Ammon's horn (tissue), 1 donor: ENCODE measurements at places on chromosomes 7 and 10.

- DNase-seq, result peak; percentile 95
These were observed at the start of gene TMEM273 for GRCh38 chr10:49187950-49188761. TSS of gene TMEM273 (minus strand) at chr10:49188391. CDS start at chr10:49188336, 55 bp downstream.

DNA sequence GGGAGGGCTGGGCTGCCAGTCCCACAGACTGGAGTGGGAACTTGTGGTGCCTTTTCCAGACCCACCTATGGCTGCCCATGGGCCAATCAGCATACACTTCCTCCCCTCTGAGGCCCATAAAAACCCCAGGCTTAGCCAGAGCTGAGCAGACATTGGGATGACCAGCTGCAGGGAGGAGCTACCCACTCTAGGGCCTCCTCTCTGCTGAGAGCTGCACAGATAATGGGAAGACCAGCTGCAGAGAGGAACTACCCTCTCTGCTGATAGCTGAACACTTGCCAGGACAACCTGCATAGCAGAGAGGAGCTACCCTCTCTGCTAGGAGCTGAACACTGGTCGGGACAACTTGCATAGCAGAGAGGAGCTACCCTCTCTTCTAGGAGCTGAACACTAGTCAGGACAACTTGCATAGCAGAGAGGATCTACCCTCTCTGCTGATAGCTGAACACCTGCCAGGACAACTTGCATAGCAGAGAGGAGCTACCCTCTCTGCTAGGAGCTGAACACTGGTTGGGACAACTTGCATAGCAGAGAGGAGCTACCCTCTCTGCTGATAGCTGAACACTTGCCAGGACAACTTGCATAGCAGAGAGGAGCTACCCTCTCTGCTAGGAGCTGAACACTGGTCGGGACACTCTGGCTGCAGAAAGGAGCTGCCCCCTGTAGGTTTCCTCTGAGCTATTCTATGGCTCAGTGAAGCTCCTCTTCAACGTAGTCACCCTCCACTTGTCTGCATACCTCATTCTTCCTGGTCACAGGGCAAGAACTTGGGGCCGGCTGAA, 88.3 kb upstream of the CACUL1 start:
- DNase-seq, result no peak

DNA sequence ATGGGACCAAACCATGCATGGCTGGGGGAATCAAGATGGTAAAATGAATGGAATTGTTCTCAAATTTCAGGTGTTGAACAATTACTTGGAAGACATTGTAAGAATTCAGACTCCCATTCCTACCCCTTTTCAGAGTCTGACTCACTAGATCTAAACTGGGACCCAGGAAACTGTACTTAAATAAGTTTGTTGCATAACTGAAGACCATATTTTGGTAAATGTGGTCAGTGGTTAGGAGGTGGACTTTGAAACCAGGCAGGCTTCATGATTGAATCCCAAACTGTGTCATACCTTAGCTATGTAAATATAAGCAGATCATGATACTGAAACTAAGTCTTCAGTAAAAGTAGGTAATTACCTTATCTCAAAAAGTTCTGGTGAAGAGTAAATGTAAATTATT, 41.7 kb downstream of the ZWINT start:
- no peak for DNase-seq

DNA sequence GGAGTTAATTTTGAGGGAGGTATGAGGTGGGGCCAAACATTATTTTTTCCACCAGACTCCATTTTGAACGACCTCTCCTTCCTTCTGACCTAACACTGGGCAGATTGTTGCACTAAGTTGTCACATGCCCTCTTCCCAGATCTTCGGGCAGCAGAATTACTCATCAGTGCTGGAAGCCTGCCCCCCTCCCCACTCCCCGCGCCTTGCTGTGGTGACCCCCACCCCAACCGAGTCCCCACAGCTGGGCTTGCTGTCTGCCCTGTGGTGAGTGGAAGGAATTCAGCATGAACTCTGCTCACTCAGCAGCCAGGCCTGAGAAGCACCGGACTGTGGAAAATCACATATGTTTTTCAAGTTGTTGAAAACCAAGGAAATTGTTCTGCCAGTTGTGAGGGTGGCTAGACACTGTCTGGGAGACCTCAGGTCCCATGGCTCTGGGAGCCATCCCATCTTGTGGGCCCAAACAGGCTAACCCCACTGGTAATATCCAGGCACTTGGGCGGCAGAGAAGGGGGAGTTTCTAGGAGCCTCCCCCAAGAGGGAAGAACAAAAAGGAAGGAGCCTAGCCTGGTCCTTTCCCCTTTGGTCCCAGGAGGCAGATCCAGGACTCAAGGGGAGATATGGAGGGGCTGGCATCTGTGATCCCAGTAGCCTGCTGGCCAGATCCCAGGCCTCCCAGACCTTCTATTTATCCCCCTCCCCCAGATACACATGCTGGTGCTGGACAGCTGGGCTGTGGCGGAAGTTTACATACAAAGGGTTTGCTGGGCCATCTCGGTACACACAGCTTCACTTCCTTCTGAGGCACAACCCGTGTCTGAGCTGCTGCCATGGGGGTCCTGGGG, 3.5 kb upstream of the AEBP1 start:
- no peak for DNase-seq

DNA sequence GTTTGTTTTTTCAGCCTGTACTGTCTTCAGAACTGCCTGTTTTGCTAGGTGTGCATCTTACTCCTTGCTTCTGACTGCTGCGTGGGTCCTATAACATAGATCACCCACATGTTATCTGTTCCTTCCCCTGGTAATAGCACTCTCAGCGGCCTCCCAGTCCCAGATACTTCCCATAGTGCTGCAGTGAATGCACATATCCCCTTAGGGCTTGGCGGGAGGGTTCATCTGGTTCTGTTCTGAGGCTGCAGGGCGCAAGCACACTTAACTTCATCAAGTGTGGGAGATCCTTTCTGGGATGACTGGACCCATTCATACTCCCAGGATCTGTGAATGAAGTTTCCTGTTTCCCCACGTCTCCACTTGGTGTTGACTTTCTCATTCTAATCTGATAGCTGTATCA, 90.7 kb downstream of the CELF2 start:
- DNase-seq, result no peak

DNA sequence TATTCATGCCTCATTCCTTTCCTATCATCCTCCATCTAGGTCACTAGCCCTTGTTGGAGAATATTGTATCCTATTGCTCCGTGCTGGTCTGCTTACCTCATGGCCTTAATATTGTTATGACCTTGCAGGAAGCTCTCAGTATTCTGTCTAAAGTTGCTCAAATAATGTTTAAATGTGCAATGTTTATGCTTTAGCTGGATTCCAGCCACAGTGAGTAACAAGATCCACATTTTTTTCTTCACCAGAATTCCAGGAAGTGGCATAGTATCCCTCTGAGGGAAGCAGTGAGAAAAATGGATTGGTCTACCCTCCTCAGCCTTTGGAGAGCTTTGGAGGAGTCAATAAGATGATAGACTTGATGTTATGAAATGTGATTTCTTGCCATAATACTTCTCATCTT, 402.6 kb downstream of the NRG3 start:
- DNase-seq, result no peak

DNA sequence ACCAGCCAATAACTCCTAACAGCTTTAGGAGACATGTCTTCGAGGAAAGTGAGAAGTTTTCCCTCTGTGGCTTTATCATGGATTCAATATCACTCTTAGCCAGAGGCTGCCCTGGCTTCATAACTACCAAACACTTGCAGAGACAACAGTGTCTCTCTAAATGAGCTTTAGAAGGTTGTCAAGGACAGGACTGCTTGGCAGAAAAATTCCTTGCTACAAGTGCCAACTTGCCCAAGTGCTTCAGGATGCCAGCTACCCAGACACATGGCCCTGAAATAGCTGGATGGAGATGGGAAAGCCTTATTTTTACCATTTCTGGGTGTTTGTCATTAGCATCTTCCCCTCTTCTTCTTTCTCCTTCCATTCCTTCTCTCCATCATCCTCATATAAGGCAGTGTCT, 137.1 kb upstream of the MDFIC start:
- DNase-seq, result peak; percentile 2
